ENCODE measurements at places on chromosomes 2 and 18. TPM values are rescaled to one million over a fixed set of nuclear protein-coding genes. Genes with fewer than 3 reads are reported as not detected.

CHRNG gene
- total RNA-seq: not detected

DNA sequence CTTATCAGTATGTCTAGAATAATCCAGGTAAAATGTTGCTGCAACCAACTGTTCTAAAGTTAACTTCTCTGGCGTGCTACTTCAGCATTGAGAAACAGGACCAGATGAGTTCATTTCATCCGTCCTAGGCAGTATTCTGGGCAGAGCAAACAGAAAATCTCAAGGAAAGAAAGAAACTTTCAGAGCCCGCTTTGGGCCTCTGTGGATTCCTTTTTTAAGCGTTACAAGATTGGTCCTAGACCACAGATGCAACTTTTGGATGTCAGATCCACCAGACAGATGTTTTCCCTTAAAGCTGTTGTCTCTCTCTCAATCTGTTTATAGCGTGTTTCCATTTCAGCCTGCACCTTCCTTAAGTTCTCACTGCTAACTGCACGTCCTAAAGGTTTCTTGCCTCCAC is 75.0 kb downstream of the BCL2 start:
- DNase-seq: no peak
- no peak overlapping the region for H3K4me3 ChIP-seq
- H3K27ac ChIP-seq: no peak overlapping the region
- no peaks in the 10 kb centered on the region for H3K36me3 ChIP-seq

DNA sequence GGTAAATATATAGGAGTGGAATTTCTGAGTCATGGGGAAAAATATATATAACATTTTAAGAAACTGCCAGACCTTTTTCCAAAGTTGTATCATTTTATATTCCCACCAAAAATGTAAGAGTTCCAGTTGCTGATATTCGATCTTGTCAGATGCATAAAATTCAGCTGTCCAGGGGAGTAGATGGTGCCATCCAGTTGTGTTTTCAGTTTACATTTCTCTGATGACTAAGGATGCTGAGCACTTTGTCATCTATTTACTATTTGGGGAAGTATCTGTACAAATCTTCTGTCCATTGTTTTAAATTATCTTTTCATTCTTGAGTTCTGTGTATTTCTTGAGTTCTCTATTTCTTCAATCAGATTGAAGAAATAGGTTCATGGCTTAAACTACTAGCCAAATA is 126.1 kb downstream of the RTN4 start:
- no peaks in the 10 kb centered on the region for H3K4me1 ChIP-seq
- no peaks in the 10 kb centered on the region for H3K27me3 ChIP-seq
- H3K4me3 ChIP-seq: no peak overlapping the region
- H3K27ac ChIP-seq: no peak overlapping the region
- DNase-seq: no peak
- H3K36me3 ChIP-seq: no peaks in the 10 kb centered on the region

DNA sequence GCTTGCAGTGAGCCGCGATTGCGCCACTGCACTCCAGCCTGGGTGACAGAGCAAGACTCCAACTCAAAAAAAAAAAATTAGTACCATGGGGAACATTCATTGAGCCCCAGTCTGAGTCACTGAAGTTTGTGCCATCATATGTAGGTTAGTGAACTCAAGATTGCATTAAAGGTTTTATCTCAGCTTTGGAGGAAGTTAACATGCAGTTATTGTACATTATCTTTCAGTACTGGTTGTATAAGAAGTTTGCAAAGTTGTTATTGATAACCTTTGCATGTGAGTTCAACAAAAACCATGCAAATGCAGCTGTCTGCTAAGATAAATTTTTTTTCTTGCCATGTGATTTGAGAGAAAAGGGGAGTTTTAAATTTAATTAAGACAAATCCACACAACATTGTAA is 95.7 kb downstream of the MEIS1 start:
- DNase-seq: no peak
- H3K27me3 ChIP-seq: no peaks in the 10 kb centered on the region
